KBM-7 (cell line): ENCODE measurements at places on chromosomes 2 and 18.

- DNase-seq: no peak
These were observed 62.0 kb downstream of the MBD2 start for GRCh38 chr18:54162431-54162830.

DNA sequence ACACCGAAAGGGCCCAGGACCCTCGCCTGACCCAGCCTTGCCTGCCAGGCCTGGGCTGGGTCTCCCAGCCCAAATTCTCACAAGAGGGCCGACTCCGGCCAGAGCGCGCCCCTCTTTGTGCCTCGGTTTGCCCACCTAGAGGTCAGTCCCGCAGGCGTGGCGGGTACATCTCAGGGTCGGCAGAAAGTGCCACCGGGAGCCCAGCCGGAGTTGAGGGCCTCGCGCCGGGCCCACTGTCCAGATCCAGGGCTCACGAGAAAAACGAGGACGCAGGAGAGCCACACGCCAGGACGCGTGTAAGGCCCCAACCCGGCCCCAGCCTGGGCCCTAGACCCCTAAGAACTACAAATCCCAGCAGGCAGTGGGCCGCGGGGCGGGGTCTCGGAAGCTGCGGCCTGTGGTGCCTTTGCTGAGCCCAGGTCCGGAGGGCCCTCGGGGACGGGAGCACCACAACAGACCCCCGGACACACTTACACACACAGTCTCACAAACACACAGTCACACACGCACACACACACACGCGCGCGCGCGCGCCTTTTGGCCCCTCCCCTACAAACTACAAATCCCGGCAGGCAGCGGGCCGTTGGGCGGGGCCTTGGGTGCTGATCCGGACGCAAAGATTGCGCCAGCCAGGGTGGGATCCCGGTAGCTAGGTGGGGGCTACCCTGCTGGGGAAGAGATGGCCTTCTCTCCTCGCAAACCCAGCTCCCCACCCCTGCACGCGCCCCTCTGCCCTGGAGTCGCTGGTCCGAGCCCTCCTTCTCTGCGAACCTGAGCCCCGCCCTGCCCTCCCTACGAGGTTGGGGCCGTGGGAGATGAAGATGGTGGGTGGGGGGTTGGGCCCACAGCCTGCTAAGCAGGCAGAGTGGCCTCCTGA lies at the start of gene SH2D6:
SH2D6 (plus strand) TSS at position 583 of the 877 bp plus-strand sequence. CDS start 10,752 bp downstream, outside the sequence.
- peak; percentile 88 for DNase-seq

DNA sequence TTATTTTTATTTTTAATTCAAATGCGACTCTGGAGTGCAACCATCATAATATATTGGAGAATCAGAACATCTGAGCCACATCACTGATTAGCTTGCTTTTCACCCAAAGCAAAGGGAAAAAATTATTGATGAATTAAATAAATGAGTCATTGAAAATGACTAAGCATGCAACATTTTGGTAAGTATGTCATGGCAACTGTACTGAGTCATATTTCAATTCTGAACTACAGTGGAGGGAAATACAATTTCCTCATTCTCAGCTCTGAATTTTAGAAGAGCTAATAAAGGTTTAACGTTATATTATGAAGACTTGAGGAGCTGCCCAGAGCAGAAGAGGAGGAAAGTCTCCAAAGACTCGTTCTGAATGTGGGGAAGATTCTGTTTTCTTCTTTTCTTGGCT lies 89.6 kb upstream of the CCDC68 start:
- no peak for DNase-seq

- no peak for DNase-seq
These were observed 380.5 kb downstream of the DSEL start for GRCh38 chr18:67135981-67136380.

- no peak for DNase-seq
These were observed 1.7 kb downstream of the AMER3 start for GRCh38 chr2:130756874-130757668.

DNA sequence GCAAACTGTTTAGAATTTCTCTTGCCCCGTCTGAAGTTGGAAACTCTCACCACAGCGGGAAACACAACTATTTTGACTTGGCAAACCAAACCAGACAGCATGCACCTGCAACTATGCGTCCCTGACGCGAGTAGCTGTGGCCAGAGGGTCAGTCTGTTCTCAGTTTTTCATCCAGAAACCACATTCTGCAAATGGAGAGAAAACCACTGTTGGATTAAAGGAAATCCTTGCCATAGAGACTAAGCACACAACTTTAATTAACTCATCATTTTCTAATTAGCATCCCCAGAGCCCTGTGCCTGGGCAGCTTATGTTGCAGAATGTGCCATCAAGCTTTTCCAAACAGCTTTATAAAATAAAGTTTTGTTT lies 415.7 kb upstream of the TCF4 start:
- DNase-seq: no peak
